ENCODE measurements at places on chromosomes 12 and 14.

GRCh38 chr12:15842108-15842507, 40.1 kb upstream of the STRAP start:
- DNase-seq = no peak

GRCh38 chr12:62631471-62632410, 165.1 kb downstream of the MON2 start:
- peak; percentile 73 for DNase-seq

DNA sequence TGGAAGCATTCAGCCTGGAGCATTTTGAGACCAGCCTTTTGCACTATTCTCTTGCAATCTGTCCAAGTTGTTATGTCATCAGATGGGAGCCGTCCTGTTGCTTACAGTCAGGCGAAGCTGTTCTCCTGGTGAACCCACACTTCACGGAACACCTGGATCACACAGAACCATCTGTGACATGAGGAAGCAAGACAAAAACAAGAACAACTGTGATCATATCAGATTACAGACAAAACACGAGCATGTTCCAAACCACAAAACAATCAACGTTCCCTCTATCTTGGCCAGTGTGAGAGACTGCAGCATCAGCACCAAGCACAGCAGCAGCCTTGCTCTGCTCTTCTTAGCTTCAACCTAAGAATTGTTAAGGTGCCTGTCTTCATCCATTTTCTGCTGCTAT, 180.5 kb upstream of the SFSWAP start:
- DNase-seq = no peak

DNA sequence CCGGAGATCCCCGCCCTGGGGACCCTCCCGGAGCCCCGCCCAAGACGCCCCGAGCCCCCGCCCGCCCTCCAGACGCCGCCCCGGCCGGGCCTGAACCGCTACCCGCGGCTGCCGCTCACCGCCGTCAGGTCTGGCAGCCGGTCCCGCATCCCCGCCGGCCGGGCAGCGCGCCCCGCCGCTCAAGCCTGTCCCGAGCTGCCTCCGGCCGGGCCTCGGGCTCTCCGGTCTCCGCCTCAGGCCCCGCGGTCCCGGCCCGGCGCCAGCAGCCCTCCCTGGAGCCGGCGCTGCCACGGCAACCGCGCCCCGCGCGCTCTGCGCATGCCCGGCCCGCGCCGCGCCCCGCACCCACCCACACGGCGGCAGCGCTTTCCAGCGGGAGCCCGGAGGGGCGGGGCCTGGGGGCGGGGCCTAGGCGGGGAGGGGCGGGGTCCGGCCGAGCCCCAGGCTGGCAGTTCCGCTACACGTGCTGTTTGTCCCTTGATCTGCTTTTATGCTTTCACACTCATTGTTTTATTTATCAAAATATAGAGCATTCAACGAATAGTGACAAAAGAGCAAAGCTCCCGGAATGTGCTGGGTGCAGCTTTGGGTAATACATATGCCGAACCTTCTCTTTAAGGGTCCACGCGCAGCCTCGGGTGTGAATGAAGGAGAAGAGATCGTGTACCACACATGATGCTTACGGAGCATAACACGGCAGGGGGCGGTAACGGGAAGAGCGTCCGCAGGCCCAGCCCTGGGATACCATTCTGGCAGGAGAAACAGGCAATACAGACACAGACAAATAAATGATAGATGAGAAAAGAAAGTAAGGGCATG, at the start of gene STX2:
Gene STX2 (minus strand): TSS at position 300 of the 819 bp plus-strand sequence. CDS start 151 bp downstream, at position 149.
- peak; percentile 97 for DNase-seq

DNA sequence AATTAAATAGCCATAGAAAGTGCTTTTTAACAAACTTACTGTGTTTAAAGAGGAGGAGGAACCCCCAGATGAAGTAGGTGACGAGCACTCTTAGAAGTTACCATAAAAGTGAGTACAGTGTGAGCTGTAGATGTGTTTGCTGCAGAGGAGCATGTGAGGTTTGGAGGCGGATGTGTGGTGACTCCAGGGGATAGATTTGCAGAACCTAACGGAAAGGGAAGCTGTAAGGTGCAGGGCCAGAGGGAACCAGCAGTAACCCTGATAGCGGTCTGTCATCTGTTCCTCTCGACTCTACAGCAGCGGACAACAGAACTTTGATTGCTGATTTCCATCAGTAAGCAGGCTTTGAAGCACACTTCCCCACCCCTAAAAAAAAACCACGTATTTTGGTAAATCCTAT, 5.2 kb downstream of the CALM1 start:
- no peak for DNase-seq

DNA sequence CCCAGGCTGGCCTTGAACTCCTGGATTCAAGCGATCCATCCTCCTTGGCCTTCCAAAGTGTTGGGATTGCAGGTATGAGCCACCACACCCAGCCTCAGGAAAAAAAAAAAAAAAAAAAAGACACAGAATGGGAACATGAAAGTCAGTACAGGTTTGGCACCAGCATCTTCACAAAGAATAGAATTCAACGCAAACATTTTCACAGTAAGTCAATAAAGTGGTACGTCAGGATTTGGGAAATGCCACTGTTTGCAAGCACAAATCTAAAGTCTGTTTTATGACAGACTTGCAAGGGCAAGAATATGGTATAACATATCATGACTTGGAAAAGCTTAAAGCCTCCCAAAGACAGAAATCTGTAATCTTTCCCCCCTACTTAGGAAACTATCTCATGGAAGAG, 34.9 kb upstream of the WDR89 start:
- no peak for DNase-seq

DNA sequence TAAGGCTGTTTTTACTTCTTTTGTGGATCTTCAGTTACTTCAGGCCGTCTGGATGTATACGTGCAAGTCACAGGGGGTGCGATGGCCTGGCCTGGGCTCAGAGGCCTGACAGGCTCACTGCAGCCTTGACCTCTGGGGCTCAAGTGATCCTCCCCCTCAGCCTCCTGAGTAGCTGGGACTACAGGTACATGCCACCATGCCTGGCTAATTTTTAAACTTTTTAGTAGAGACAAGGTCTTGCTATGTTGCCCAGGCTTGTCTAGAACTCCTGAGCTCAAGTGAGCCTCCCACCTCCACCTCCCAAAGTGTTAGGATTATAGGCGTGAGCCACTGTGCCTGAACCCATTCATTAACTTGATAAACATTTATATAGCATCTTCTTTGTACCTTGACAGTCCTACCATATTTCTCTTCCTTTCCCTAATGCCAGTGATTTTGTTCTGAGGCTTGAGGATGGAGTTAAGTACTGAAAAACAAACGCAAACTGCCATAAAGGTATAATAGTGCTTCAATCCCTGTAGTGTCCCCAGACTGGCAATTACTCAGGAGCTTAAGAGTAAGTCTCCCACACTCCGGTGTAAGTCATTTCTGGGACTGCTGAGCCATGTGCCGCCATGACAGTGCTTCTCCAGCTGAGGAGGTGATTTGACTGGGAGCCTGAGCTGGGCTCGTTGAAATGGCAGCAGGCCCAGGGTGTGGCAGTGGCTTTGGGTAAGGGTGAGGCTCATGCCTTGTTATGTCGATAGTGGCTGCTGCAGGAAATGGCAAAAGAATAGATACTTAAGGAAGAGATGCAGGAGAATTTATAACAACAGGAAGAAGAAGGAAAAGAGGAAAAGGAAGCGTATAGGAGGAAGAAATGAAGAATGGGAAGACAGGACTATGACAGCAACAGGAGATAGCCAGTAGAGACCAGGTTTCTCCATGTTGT, 43.7 kb upstream of the HECTD1 start:
- no peak for DNase-seq

- no peak for DNase-seq
These were observed 37.2 kb upstream of the TUBA1C start for GRCh38 chr12:49227713-49228112.

DNA sequence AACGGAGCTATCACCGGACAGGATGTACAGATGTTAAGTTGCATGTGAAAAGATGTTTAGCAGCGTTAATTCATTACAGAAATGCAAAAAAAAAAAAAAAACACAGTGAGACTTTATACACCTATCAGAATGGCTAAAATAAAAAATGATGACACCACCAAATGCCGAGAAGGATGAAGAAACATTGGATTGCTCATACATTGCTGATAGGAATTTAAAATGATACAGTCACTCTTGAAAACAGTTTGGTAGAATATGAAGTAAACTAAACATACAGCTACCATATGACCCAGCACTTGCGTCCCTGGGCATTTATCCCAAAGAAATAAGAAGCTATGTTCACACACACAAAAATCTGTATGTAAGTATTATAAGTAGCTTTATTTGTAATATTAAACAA, 574.1 kb downstream of the SLC16A7 start:
- DNase-seq = no peak

DNA sequence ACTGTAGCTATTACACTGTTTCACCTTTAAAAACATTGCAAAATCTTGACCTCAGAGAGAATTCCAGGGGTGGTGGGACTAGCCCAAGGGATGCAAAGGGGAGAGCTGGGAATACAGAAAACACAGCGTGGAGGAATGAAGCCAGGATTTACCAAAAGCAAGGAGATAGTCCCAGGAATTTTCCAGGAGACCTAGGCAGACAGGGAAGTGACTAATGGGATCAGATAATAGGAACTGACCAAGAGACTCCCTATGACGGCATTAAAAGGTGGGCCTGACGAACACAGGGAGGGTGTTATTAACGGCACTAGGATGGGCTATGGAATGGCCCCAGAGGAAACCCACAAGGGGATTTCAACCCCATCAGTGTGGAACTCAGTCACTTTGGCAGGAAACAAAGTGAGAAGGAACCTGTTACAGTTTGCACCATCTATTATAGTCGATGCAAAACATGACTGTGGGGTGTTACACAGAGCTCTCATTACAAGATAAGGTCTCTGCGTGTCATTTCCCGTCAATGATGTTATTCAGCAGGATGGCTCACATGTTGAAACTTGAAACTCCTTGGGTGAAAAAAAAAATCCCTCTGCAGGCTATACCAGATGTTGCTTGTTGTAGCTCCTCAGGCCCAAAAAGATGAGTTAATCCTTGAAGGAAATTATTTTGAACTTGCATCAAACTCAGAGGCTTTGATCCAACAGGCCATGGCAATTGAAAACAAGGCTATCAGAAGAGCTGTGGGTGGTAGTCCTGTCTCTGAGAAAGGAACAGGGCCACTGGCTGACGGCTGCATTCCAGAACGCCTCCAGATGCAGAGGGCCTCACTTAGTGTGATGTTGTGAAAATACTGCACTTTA, 58.7 kb downstream of the DRAM1 start:
- peak; percentile 55 for DNase-seq

- DNase-seq = peak; percentile 69
These were observed 657 bp downstream of the PEBP1 start for GRCh38 chr12:118136559-118137003.

- no peak for DNase-seq
These were observed 100.9 kb downstream of the KIF26A start for GRCh38 chr14:104239185-104239775.

DNA sequence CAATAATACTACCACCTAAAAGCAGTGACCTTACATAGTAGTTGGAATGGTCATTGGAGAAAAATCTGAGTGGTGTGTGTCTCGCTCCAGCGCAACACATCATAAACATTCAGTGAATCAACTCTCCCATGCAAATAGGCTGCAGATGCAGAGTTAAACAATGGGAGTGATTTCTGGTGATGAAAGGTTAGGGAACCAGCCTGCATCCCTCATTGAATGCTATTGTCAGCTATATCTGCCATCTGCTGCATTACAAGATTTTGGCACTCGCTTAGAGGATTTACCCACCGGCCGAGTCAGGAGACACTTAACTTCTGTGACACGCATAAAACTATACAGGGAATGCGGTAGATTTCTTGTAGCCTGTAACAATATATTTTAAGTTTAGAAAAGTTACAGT, 900.9 kb downstream of the FLRT2 start:
- no peak for DNase-seq

- no peak for DNase-seq
These were observed 258.7 kb upstream of the BTG1 start for GRCh38 chr12:92404259-92404894.

DNA sequence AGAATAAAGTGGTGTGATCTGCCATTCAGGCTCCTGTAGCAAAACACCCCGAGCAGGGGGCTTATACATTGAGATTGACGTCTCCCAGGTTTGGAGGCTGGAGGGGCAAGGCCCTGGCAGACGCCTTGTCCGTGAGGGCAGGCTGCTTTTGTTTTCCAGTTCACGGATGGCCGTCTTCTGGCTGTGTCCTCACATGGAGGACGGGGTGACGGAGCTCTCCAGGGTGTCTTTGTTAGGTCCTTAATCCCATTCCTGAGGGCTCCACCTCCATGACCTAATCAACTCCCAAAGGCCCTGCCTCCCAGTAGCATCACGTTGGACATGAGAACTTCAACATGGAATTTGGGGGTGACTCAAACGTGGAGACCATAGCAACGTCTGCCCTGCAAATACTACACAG, 147.7 kb downstream of the KIF26A start:
- DNase-seq = no peak

DNA sequence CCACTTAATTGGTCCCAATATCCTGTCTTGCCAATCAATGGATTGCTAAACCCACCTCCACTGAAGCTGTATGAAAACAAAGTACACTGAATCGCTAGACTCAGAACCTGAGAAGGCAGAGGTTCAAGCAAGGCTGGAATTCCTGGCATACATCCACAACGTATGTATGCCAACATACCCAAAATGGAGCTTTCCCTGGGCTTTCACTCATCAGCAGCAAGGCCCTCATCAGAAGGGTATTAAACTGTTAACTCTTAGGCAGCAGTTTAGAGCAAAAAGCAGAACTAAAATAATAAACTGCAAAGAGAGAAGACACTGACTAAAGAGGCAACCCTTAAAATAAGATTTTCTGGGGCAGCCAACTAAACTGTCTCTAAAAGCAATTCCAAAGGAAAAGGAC, 13.6 kb downstream of the MED13L start:
- no peak for DNase-seq
